ENCODE measurements at places on chromosomes 12 and 14. TPM values are rescaled to one million over a fixed set of nuclear protein-coding genes. Genes with fewer than 3 reads are reported as not detected.

GRCh38 chr12:104181313-104181712 is 34.3 kb upstream of the TXNRD1 start:
- DNase-seq, result no peak

GRCh38 chr12:107442326-107442987 is 243.1 kb upstream of the PWP1 start:
- DNase-seq, result no peak

DNA sequence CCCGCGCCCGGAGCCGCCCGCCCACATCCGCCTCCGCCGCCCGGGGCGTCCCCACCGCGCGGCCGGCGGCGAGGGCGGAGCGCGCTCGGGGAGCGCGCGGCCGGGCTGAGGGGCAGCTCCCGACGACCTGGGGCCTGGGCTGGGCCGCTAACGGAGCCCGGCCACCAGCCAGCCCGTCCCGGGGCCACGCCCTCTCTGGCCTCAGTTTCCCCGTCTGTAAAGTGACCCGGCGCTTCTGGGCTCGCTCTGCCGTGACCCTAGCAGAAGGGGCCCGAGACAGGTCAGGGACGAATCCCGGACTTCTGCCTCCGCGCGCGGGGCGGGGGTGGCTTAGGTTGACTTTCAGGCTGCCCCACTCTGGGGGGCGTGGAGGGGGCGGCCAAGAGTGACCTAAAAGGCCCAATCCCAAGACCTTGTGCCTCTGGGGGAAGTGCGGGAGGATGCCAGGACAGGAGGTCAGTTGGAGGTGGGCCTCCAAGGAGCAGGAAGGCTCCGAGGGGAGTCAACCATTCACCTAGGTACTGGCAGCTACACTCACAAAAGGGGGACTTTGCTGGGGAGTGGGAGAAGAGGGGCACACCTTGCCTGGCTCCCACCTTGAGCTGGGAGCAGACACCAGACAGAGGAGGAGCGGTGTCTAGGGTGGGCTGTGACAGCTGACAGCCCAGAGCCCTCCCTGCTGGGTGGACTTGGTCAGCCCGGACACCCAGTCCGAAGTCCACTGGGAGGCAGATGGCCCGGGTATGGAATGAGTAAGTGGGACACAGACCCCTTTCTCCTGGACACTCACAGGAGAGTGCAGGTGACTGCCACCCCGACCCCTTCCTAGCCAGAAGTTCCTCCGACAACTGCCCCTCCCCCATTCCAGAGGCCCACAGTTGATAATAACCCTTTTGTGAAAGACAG is 486 bp upstream of the AKT1 start:
- no peak for DNase-seq

GRCh38 chr12:124422142-124422569 is 127.3 kb downstream of the RFLNA start:
- DNase-seq, result no peak

DNA sequence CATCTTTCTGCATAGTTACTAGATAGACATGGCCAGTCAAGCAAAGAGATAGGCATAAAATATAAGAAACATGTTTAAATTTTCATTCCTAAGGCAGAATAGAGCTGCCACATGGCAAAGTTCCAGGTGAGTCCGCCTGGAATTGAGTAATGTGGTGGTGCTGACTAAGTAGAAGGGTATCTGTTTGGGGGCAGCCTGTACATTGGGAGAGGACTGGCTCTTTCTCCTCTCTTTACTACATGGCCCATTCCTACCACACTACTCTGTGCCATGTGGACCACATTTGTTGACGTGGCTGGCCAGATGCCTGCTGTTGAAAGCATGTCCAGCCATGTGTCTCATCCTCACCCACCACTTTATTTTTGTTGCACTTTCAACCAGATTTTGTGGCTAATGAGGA is 354.0 kb downstream of the ETNK1 start:
- DNase-seq, result no peak

The CISTR gene
- total RNA-seq, result not detected

The TPH2 gene
- not detected for total RNA-seq

All from esophagus muscularis mucosa (tissue), 4 donors.